ENCODE measurements at places on chromosomes 4 and X.

GRCh38 chrX:23513121-23513520, 154.2 kb upstream of the PRDX4 start:
- no peak for DNase-seq

DNA sequence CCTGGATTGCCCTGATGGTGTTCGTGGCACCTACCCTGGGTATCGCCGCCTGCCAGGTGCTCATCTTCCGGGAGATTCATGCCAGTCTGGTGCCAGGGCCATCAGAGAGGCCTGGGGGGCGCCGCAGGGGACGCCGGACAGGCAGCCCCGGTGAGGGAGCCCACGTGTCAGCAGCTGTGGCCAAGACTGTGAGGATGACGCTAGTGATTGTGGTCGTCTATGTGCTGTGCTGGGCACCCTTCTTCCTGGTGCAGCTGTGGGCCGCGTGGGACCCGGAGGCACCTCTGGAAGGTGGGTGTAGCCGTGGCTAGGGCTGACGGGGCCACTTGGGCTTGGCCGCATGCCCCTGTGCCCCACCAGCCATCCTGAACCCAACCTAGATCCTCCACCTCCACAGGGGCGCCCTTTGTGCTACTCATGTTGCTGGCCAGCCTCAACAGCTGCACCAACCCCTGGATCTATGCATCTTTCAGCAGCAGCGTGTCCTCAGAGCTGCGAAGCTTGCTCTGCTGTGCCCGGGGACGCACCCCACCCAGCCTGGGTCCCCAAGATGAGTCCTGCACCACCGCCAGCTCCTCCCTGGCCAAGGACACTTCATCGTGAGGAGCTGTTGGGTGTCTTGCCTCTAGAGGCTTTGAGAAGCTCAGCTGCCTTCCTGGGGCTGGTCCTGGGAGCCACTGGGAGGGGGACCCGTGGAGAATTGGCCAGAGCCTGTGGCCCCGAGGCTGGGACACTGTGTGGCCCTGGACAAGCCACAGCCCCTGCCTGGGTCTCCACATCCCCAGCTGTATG, 1.8 kb downstream of the AVPR2 start:
- DNase-seq: no peak

- DNase-seq: no peak
Observed at GRCh38 chr4:45580334-45580733, 543.5 kb downstream of the GABRG1 start.

- DNase-seq: no peak
Observed at GRCh38 chr4:140300271-140300970, 73.0 kb upstream of the SCOC start.

GRCh38 chrX:48908600-48908999, 2.8 kb downstream of the SLC35A2 start:
- no peak for DNase-seq

DNA sequence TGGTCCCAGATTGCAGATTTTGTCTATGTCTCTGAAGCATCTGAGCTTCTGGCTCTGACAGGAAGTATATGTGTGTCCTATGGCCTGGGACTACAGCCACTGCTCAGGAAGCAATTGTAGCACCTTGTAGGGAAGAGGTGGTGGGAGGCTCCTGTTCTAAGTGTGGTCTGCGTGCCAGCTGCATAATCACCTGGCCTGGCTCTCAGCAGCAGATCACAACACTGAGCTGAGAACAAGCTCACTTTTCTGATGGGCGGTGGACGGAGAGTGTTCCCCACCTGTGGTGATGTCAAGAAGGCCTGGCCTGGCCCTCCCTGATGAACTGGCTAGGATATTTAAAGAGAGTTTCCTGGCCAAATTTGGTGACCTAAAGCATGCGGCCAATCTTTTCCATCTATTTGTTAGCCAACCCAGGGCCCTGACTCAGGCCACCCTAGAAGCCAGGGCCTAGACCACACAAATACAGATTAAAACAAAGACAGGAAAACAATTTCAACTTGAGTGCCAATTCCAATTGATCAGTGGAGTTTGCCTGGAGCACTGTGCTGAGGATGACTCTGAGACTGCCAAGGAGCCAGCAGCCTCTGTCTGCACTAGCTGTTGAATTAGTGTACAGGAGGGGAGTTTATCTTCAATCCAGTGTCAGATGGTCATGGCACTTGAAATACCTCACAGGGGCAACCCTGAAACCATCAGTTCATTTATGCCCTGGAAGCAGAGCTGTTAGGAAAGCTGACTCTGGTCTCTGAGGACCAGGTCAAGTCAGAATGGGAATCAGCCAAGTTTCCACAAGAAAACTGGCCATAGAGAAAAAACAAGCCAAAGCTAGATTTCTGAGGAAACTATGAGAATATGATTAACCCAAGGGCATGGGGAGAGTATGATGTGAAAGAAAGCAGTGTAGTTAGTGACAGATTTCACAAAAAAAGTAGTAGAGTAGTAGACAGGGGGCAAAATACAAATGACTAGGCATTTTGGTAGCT, 47.4 kb downstream of the PRDM5 start:
- no peak for DNase-seq

DNA sequence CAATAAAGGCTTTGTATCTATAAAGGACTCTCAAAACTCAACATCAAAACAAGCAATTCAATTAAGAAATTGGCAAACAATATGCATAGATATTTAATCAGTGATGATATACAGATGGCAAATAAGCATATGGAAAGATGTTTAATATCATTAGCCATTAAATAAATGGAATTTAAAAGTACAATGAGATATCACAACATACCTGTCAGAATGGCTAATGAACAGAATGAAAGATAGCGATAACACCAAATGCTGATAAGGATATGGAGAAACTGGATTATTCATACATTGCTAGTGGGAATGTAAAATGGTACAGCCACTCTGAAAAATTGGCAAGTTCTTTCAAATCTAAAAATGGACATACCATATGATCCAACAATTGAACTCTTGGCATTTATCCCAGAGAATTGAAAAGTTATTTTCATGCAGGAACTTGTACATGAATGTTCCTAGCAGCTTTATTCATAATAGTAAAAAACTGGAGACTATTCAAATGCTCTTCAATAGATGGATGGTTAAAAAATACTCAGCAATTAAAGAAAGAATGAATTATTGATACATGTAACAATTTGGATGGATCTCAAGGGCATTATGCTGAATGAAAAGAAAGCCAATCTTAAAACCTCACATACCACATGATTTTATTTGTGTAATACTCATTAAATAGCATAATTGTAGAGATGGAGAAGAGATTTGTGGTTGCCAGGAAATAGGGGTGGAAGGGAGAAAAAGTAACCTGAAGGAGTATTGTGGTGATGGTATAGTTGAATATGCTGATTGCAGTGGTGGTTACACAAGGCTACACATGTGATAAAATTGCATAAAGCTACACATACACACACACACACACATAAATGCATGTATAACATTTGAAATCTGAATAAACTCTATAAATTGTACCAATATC, 45.9 kb upstream of the ALG13 start:
- no peak for DNase-seq

GRCh38 chr4:27789773-27790172, 929.1 kb downstream of the STIM2 start:
- DNase-seq: no peak

- DNase-seq: no peak
Observed at GRCh38 chr4:125266901-125267604, 47.7 kb upstream of the FAT4 start.

DNA sequence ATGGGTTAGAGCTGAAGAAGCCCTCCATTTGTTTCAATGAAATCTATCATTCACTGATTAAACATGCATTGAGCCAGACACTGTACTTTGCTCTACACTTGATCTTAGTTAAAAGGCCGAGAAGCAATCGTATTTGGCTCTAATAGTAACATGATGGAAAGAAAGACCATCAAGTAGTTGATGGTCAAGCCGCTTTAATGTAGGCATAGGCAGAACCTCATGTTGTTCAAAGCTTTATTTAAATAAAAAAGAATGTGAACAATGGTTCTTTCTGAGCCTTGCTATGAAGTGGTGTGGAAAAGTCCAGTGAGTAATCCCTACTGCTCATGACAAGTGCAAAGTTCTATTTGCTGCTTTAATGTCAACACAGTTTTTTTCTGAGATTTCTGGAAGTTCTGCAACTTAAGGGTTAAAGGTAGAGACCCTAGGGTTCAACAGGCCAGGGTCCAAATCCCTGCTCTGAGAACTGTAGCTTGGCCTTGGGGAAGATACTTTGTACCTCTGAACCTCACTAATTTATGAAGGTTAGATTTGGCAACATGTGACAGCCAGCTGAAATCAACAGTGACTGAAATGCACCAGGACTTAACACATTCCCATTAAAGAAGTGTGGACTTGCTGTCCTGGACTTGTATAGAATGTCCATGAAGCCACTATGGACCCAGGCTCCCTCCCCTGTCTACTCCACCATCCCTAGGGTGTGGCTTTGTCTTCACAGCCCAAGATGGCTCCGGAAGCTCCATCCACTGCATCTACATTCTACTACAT, 17.9 kb upstream of the LAP3 start:
- DNase-seq: no peak

DNA sequence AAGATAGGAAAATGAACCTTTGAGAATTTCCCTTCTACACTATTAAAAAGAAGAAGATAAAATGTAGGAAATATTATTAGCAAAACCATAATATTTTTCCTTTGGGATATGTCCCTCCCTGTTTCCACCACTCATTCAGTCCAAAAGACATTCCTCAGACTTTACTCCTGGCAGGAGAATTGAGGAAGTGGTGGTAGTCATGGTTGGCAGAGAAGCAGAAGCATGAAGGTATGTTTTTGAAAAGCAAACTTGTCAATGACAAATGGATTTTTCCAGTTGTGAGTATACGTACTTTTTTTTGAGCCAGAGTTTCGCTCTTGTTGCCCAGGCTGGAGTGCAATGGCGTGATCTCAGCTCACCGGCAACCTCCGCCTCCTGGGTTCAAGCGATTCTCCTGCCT, 13.7 kb downstream of the STAG2 start:
- DNase-seq: no peak

GRCh38 chr4:39287223-39287622, 78.9 kb downstream of the RFC1 start:
- DNase-seq: no peak

GRCh38 chr4:48224606-48225005, 45.0 kb downstream of the TEC start:
- DNase-seq: no peak

GRCh38 chr4:154389148-154389547, 102.5 kb downstream of the DCHS2 start:
- no peak for DNase-seq

GRCh38 chrX:71178908-71179307, 34.3 kb downstream of the NLGN3 start:
- peak; percentile 40 for DNase-seq

DNA sequence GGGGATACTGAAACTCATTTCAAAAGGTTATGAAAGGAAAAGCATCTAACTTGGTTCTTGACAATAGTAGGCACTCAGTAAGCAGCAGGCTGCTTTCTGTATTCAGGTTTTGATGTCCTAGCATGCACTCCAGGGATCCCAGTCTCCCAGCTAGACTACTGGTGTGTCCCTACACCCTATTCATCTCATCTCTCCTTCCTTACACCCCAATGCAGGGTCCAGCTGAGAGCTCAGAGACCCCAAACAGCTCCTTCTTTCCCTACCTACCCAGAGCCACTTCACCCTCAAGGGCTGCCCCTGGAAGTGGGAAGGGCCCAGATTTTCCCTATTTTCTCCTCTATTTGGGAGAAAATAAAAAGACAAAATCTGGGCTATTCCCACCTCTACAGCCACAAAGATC, 1.6 kb upstream of the EFNB1 start:
- DNase-seq: no peak

DNA sequence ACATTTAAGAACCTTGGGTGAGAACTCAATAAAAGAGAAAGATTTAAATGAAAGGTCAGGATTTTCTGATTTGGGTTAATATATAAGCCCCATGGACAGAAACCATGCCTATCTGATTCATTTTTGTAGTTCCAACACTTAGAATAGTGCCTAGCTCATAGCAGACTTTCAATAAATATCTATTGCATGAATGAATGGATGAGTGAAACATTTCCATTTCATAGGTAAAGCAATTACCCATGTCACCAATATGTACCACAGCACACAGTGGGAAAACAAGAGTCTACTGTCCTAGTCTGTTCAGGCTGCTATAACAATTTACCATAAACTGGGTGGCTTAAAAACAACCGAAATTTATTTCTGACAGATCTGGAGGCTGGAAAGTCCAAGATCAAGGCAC, 63.9 kb upstream of the PTPN13 start:
- no peak for DNase-seq

- no peak for DNase-seq
Observed at GRCh38 chr4:76341063-76341462, 34.5 kb downstream of the STBD1 start.

- DNase-seq: no peak
Observed at GRCh38 chrX:139518475-139518874, 12.1 kb upstream of the F9 start.

- DNase-seq: no peak
Observed at GRCh38 chr4:188091-188490, 63.8 kb downstream of the ZNF718 start.

GRCh38 chr4:101074326-101074725, 273.0 kb downstream of the PPP3CA start:
- no peak for DNase-seq

- DNase-seq: no peak
Observed at GRCh38 chr4:4693755-4694295, 152.0 kb upstream of the STX18 start.

DNA sequence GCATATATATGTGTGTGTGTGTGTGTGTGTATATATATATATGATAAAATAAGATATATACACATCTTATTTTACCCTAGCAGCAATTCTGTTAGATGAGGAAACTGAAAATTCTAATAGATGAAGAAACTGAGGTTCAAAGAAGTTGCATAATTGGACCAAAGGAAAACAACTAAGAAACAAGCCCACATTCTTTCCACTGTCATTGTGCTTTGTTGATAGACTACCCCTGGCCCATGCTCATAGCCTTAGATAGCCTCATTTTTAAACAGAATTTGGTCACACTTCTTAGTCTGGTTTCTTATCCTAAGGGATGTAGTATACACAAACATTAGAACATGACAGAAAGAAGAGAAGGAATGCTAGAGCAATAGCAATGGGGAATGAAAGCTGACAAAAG, 138.8 kb downstream of the NDST3 start:
- DNase-seq: no peak

GRCh38 chr4:42732776-42733175, 75.9 kb upstream of the ATP8A1 start:
- no peak for DNase-seq

DNA sequence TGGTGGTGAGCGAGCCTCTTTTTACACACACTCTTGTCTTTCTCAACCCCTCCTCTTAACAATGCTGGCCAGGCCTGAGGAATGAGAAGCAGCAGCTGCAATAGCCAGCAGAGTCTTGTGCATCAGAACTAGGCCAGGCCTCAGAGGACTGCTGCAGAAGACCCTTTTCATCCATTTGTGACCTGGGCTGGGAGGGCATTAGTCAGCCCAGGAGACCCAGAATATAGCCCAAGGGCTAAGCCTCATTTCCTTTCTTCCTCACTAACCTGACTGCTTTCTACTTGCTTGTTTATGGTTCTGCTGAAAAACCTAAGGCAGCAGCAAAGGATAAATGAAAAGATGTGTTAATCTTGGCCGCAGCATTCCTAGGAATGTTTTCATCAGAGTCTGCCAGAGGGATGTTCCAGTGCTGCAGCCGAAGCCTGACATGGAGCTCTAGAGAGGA, 254.7 kb upstream of the AR start:
- no peak for DNase-seq
